Colonic mucosa (tissue), 4 donors: ENCODE measurements at places on chromosomes 16 and 17.
A peak's percentile ranks its signal among the peaks of the same experiment; 100 is the strongest.

DNA sequence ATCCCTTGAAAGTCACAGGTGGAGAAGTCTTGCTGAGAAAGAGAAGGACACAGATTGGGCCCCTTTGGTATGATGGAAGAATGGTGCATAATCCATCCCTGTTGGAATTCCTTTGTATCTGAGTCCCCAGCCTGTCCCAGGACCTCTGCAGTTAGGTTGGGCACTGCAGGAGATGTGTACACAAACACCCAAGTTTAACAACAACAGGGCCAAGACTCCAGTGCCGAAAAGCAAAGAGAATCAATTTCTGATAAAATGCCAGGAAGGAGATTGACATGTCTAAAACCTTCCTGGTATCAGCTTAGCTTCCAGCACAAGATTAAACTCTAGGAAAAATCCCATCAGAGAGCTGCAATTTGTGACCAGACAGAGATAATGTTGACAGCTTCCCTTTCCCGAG is 32.9 kb downstream of the KATNIP start:
- no peaks in the 10 kb centered on the region for H3K36me3 ChIP-seq
- H3K27me3 ChIP-seq = no peaks in the 10 kb centered on the region

- H3K4me1 ChIP-seq = no peaks in the 10 kb centered on the region
- no peaks in the 10 kb centered on the region for H3K27me3 ChIP-seq
- H3K4me3 ChIP-seq = no peak overlapping the region
- no peaks in the 10 kb centered on the region for H3K36me3 ChIP-seq
Observed at GRCh38 chr17:72199256-72199655, 78.4 kb downstream of the SOX9 start.

DNA sequence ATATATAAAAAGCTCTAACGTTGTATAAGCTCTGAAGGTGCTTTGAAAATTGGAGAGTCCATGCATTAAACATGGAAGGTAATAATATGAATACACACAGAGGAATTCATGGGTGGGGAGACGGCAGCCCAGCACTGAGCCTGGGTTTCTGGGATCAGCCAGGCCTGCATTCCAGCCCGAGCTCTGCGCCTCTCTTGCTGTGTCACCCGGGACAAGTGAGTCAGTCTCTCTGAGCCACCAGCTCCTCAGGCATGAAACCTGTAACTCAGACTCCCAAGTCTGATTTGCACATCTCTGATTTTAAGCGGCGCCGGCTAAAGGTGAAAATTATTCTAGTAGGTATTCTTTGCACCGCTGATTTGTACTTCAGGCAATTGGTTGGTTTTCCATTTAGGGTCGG is 238.8 kb downstream of the MRTFB start:
- H3K27ac ChIP-seq = no peak overlapping the region
- no peaks in the 10 kb centered on the region for H3K27me3 ChIP-seq
- H3K4me3 ChIP-seq = no peak overlapping the region
- H3K36me3 ChIP-seq = no peaks in the 10 kb centered on the region

GRCh38 chr16:83530293-83530692 is 277.5 kb upstream of the HSBP1 start:
- H3K27ac ChIP-seq = no peak overlapping the region
- H3K36me3 ChIP-seq = no peaks in the 10 kb centered on the region
- no peaks in the 10 kb centered on the region for H3K4me1 ChIP-seq
- H3K4me3 ChIP-seq = no peak overlapping the region

- no peaks in the 10 kb centered on the region for H3K36me3 ChIP-seq
- no peak for DNase-seq
- H3K27ac ChIP-seq = no peak overlapping the region
- H3K4me1 ChIP-seq = no peaks in the 10 kb centered on the region
Observed at GRCh38 chr16:56203052-56203451, 11.8 kb downstream of the GNAO1 start.

GRCh38 chr16:67158637-67159600 is 790 bp downstream of the TRADD start:
- H3K36me3 ChIP-seq = no peaks in the 10 kb centered on the region
- H3K27me3 ChIP-seq = peaks cover 10% of the 10 kb centered on the region
- H3K4me3 ChIP-seq = peak overlapping the region; percentile 98
- peaks cover 32% of the 10 kb centered on the region for H3K4me1 ChIP-seq

DNA sequence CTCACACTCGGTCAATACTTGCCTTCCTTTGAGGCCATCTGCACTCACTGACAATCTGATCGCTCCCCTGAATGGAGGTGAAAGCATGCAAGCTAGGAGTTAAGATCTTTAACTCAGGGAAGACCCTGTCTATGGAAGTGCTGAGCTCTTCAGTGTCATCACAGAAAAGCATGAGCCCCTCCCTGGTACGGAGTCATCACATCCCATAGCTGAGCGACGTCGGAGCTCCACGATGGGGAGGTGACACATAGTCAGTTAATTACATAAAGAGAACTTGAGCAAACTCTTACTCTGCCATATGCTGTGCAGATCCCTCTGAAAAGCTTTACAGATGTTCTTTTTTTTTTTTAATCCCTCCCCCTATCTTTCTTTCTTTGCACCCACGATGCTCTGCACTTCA is 463.2 kb downstream of the WWOX start:
- DNase-seq = no peak
- no peak overlapping the region for H3K27ac ChIP-seq
- no peaks in the 10 kb centered on the region for H3K27me3 ChIP-seq
- no peak overlapping the region for H3K4me3 ChIP-seq
- no peaks in the 10 kb centered on the region for H3K36me3 ChIP-seq
- no peaks in the 10 kb centered on the region for H3K4me1 ChIP-seq

- H3K36me3 ChIP-seq = no peaks in the 10 kb centered on the region
- no peaks in the 10 kb centered on the region for H3K4me1 ChIP-seq
- no peak overlapping the region for H3K4me3 ChIP-seq
- H3K27ac ChIP-seq = no peak overlapping the region
- no peaks in the 10 kb centered on the region for H3K27me3 ChIP-seq
Observed at GRCh38 chr17:16926571-16927451, 45.1 kb downstream of the TNFRSF13B start.

- no peaks in the 10 kb centered on the region for H3K36me3 ChIP-seq
- no peak for DNase-seq
- H3K27me3 ChIP-seq = no peaks in the 10 kb centered on the region
- no peak overlapping the region for H3K27ac ChIP-seq
Observed at GRCh38 chr16:77459534-77460254, 24.9 kb upstream of the ADAMTS18 start.

DNA sequence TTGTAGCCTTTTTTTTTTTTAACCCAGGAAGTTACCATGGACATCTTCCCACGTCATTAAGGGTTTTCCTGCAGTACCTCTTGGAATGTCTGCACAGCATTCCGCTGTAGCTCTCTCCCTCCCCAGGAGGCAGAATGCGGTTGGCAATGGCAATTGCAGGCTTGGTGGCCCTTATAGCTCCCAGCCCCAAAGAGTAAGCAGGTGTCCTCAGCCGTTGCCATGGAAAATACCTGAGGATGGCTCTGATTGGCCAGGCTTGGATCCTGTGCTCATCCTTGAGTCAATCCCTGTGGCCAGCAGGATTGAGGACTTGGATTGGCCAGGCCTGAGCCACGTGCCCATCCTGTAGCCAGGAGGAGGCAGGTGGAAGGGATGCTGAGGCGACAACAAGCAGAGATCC is 15.5 kb upstream of the TIMP2 start:
- no peaks in the 10 kb centered on the region for H3K27me3 ChIP-seq
- DNase-seq = no peak
- no peaks in the 10 kb centered on the region for H3K36me3 ChIP-seq
- no peak overlapping the region for H3K27ac ChIP-seq
- no peaks in the 10 kb centered on the region for H3K4me1 ChIP-seq

DNA sequence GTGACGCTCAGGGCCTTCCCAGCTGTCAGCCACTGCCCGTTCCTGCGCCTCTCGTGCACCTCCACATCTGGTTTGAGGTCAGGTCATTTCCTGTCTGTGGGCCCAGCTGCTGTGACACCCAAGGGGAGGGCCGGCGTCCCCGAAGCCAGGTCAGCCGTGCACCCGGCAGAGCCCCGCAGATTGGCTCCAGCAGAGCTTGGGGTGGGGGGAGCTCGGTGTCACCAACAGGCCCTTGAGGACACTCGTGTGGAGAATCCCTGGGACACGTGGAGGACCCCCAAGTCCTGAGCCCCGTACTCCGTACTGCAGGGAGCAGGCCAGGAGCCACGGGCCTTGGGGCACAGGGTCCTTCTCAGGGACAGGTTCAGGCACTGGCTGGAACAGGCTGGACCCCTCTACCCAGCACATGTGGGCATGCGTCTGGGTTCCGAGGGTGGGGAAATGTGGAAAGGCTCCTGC is 4.8 kb downstream of the SPATA2L start:
- no peak for DNase-seq
- H3K36me3 ChIP-seq = peaks cover 12% of the 10 kb centered on the region
- no peak overlapping the region for H3K27ac ChIP-seq
- peaks cover 8% of the 10 kb centered on the region for H3K4me1 ChIP-seq
